ENCODE measurements at places on chromosomes 16 and 17. TPM values are rescaled to one million over a fixed set of nuclear protein-coding genes. Genes with fewer than 3 reads are reported as not detected.

DNA sequence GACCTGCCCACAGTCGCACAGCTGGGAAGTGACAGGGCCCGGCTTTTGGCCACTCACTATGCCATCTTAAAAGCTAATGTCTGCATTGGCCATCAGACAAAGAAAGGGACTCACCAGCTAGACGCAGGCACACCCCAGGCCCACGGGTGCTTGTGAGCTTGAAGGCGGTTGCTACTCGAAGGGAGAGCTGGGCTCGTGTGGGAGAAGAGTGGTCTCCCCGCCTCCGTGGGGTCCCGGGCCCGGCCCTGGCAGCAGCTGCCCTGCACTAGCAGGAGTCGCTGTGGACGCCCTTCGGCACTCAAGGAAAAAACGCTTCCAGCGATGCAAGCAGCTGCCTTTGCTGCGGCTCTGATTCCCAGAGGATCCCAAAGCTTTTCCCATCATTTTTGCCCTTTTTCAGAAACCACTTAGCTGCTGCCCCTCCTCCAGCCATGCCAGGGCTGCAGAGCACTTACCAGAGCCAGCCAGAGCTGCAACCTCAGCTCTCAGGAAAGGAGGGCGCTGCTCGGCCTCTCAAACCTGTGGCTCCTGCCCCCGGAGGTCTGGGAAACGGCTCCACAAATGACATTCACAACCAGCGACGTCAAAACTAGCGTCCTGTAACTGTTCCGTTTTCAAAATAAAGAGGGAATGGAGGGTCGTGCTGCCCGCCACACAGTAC, 12.3 kb downstream of the TRPV1 start:
- no peak for DNase-seq

Gene AGRP
- total RNA-seq: not detected

Gene EEF2KMT
- 37.1 TPM for total RNA-seq

DNA sequence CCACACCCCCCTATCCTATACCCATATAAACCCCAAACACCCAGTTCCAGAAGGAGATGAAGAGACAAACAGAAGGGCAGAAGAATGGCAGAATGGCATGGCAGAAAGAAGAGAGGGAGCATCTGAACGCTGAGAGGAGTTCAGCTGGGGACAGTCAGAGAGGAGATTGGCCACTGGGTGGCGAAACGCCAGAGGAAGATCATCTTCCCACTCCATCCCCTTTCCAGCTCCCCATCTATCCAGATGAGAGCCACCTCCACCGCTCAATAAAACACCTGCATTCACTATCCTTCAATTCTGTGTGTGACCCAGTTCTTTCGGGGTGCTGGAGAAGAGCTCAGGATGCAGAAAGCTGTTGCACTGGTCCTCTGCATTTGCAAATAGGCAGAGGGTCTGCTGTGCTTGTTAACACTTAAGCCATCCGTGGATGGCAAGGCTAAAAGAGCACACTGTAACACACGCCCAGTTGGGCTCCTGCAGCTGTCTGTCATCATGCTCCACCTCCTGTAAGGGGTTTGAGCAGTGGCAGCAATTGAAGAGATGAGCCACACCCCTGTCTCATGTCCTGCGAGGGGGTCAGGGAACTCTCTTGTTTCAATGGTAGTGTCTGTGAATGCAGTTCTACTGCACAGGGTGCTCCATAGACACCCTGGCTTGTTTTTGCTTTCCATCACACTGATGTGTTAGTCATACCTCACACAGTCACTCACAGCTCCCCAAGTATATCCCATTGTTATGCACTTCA, 1034.8 kb upstream of the RBFOX1 start:
- DNase-seq: no peak

Gene GNGT2
- not detected for total RNA-seq

- DNase-seq: peak; percentile 50
Observed at GRCh38 chr17:45231481-45232116, 9.9 kb downstream of the FMNL1 start.

DNA sequence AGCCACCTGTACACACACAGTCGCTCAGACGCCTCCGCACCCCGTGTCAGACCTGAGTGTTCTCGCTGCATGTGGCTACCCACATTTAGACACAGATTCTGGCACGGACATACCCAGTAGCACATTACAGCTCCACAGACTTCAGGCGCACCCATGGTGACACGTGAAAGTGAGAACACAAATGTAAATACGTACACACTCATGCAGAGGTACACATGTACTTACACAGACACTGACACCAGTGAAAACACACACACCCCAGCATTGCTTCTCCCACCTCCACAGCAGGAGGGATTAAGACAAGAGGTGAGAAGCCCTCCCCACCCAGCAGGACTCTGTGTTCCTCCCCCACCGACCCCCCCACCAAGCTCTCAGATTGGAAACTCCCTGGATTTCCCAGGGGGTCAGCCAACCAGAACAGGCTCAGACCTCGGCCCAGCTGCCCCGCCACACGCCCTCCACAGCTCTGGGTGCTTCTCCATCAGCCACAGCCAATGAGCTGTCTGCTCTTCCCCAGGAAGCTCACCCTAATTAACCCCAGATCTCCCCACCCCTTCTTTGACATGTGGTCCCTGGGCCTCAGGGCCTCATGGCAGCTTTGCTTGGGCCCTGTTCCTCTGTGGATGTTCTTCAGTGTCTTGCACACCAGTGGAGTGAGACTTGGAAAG, 5.3 kb upstream of the FOXN1 start:
- no peak for DNase-seq

Gene GINS3
- 11.9 TPM for total RNA-seq

Gene TSPAN10
- 0.10 TPM for total RNA-seq

DNA sequence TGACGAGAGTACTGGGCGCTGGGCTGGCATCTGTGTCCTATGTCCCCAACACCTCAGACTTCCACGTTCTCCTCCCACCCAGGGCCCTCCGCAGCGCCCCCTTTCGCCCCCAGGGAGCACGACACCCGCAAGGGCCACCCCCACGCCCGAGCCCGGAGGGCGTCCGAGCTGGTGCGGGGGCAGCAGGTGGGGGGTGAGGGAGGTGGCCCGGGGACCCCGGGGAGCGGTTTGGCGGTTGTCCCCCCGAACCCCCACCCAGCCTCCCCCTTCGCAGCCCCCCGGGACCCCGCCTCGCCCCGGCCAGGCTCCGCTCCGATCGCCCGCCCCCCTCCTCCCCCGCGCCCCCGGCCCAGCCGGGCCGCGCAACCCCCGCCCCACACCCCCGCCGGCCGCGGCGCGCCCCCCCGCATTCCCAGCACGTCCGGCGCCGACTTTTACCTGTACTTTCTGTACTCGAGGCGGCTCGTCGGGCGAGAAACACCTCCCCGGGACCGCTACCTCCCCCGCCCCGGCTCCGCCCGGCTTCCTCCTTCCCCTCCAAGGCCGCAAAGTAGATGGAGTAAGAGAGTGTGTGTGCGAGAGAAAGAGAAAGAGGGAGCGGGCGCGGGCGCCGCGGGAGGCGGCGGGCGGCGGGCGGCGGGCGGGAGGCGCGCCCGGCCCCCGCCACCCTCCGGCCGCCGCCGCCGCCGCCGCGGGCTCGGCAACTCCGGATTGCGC, 901 bp downstream of the CDYL2 start:
- DNase-seq: no peak

Gene SYT17
- 0.38 TPM for total RNA-seq

- peak; percentile 88 for DNase-seq
Observed at GRCh38 chr17:38705803-38706504, 881 bp downstream of the MLLT6 start.

Gene ULK2
- total RNA-seq: 1.5 TPM

GRCh38 chr17:6497496-6498221, 53.4 kb downstream of the PIMREG start:
- no peak for DNase-seq

- DNase-seq: no peak
Observed at GRCh38 chr16:50295541-50296132, 29.3 kb downstream of the ADCY7 start.

Gene LGALS9
- total RNA-seq: 61.4 TPM

Gene KRT37
- not detected for total RNA-seq

Gene FOXN1
- not detected for total RNA-seq

Gene CCL14
- total RNA-seq: 0.37 TPM

- DNase-seq: no peak
Observed at GRCh38 chr17:1529863-1530262, 13.5 kb upstream of the INPP5K start.
